Vagina (tissue), 2 donors: ENCODE measurements at places on chromosomes 5 and 9. TPM values are rescaled to one million over a fixed set of nuclear protein-coding genes. Genes with fewer than 3 reads are reported as not detected.

NR2F1 gene
- 97.2 TPM for total RNA-seq

ENTREP1 gene
- 12.5 TPM for total RNA-seq

OTP gene
- total RNA-seq: not detected

PLEKHG4B gene
- 0.74 TPM for total RNA-seq

AJM1 gene
- 1.2 TPM for total RNA-seq

DNA sequence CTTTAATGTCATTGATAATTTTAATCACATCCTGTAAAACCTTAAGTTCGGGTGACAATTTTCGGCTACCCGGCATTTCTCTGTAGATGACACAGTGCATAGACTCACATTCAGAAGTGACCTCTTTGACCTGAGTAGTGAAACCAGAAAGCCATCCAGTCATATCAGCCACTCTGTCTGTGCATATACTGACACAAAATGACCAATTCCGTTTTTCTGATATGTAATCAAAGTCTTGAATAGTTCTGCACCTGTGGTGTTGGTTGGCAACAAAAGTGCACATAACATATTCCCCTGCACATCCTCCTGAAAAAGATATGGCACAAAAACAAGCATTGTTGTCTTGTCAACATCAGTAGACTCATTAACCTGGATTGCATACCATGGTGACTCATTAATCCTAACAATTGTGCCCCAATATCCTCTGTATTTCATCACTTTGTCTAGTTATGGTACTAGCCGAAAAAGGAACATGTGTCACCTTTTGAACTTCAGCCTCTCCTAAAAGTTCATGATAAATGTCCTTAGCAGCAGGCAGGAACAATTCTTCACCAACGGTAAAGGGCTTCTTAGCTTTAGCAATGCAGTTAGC, 4.6 kb upstream of the HNRNPA0 start:
- DNase-seq: no peak

DNA sequence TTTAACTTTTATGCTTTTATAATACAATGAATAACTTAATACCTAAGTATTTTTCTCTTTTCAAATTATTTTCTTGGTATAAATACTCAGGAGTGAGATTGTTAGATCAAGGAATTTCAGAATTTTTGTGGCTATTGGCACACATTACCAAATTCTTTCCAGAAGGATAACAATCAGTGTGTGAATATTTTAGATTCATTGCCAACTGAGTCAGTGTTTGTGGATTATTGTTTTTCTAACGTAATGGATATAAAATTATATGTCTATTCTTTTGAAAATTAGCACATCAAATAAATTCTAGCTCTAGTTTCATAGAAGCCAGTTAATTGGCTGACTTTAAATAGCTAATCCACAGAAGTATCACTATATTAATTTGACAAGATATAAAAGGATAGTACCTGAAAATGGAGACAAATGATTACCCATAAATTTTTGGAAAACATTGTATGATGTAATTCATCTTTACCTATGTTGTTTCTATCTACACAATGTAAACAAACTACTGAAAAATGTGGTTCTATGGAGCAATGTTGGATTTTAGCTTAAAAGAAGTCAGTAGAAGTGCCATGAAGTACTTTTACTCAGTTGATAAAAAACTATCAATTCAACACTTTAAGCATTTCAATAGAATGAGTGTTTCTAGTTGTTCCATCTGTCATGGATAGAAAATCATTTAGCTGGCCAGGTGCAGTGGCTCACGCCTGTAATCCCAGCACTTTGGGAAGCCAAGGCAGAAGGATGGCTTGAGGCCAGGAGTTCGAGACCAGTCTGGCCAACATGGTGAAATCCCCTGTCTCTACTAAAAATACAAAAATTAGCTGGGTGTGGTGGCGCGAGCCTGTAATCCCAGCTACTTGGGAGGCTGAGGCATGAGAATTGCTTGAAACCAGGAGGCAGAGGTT, 185.1 kb downstream of the ADAMTSL1 start:
- no peak for DNase-seq

DNA sequence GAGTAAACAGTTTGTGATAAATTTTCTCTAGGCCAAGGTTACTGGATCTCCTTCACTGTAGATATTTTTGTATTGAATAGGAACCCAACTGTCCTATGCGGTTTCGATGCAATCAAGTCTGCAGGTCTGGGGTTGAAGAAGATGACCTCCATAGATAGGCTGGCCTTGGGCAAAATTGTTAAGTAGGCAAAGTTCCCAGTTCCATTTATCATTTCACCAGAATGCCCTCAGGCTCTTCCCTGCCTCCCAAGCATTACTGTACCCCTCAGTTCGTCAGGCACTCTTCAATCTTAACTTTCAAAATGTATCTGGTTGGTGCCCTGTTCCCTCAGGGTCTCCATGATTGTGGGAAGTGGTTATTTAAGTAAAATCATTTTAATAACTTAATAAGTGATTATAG, 1802.9 kb upstream of the WWC1 start:
- DNase-seq: no peak

- DNase-seq: no peak
These were observed 107.4 kb downstream of the TUSC1 start for GRCh38 chr9:25570802-25571201.

DNA sequence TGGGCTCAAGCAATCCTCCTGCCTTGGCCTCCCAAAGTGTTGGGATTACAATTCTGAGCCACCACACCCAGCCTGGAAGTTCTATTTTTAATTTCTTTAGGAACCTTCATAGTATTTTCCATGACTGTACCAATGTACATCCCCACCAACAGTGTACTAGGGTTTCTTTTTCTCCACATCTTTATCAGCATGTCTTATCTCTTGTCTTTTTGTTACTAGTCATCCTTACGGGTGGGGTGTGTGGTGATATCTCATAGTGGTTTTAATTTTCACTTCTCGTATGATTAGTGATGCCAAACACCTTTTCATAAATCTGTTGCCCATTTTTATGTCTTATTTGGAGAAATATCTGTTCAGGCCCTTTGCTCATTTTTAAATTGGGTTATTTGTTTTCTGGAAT, 123.0 kb upstream of the MEF2C start:
- DNase-seq: no peak

- no peak for DNase-seq
These were observed 15.8 kb downstream of the C1QTNF2 start for GRCh38 chr5:160354666-160355065.

GRCh38 chr5:111697881-111698757, 58.9 kb downstream of the NREP start:
- no peak for DNase-seq
